ENCODE measurements at places on chromosomes 3 and 15. TPM values are rescaled to one million over a fixed set of nuclear protein-coding genes. Genes with fewer than 3 reads are reported as not detected.

GRCh38 chr3:111676211-111677006, 81.3 kb upstream of the ZBED2 start:
- DNase-seq, result no peak

- no peak for DNase-seq
These were observed 19.7 kb downstream of the SLC12A1 start for GRCh38 chr15:48225771-48226170.

DNA sequence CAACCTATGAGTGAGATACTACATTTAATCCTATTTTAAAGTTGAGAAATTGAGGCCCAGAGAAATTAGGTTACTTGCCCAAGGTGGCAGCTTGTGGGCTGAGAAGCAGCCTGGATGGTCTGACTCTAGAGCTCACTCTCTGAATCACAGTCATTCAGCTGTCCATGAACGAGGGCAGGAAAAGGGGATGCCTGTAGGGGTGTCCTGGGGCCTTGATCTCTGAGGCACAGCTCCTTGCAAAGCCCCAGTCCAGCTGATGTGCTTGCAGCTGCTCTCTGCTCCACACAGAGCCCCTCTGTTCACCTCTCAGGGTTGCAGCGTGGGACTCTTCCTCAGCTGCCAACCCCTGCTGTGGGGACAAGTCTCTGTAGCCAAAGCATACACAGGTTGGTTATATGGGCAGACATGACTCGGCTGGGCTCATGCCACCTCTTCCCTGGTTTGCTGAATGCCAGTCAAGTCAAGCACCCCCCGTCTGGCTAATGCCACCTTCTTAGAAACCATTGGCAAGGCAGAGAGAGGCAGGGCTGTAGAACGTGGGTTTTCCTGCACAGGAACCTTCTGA, 56.8 kb downstream of the GASK1A start:
- DNase-seq, result no peak

DNA sequence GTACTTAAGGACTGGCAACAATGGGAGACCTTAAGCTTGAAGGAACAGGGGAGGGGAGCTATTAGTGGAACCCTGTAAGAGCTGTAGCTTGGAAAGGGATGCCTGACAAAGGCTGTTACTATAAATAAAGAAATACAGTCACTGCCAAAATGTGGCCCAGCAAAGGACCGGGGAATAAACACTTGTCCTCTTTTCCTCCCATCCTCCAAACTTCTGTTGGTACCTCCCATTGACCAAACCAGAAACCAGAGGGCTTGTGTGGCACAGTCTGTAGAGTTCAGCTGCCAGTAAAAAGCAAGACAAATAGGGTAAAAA, 25.1 kb upstream of the TCF12 start:
- DNase-seq, result no peak

GRCh38 chr15:31098953-31099740, 2.4 kb downstream of the TRPM1 start:
- no peak for DNase-seq

GRCh38 chr3:17181413-17181907, 296.7 kb downstream of the PLCL2 start:
- DNase-seq, result no peak

GRCh38 chr3:123028233-123028828, 768 bp upstream of the SEMA5B start:
- peak; percentile 57 for DNase-seq

DNA sequence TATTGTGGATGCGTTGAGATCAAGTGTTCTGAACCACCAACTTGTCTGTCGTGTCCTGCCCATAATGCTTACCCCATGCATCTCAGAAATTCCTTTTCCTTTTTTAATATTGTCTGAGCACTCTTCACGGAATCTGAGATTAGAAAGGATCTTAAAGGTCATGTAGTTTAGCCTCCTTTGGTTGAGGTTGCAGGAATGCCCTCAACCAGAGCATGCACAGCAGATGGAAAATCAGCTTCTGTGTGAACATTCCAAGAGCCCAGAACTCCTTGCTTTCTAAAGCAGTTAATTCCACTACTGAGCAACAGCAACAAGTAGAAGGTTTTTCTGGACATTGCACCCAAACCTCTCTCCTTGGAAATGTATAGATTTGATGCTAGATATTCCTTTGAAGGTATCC, 153.7 kb downstream of the TPRG1 start:
- no peak for DNase-seq

DNA sequence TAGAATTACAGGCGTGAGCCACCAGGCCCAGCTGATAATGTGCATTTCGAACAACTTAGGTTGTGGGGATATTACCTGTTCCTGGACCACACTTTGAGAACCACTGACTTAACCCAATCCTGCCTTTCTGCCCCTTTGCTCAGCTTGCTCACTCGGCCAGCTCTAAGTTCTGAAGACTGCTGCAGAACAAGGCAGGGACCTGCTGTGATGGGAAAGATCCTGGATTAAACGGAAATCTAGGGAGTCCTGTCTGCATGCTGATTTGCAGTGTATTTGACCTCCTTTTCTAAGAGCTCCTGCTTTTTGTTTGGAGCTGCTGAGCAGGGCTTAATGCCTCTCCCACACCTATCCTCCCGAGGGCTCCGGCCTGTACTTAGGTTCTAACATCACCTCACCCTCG, 2.9 kb downstream of the LTK start:
- DNase-seq, result no peak

- no peak for DNase-seq
These were observed 122.4 kb downstream of the CBLB start for GRCh38 chr3:105746231-105746996.

DNA sequence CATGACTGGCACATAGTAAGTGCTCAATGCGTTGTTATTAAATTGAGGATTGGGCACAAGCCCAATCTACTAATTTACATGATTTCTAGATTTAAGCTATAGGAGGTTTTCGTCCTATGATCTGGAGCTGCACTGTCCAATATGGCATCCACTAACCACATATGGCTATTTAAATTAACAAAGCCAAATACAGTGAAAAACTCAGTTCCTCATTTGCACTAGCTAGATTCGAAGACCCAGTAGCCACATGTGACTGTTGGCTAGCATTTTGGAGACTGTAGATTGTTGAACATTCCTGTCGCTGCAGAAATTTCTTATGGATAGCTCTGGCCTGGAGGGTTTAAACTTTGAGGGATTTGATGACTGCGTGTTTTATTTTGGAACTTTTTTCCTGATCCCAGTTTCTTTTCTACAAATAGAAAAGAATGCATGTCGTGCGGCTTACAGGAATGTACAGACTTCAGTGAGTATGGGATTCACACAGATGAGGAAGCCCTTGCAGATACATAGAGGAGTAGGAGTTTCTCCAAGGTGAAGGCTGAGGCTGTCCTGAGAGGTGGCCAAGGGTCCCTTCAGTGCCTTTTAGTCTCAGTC, 82.8 kb downstream of the SLCO3A1 start:
- DNase-seq, result no peak

DNA sequence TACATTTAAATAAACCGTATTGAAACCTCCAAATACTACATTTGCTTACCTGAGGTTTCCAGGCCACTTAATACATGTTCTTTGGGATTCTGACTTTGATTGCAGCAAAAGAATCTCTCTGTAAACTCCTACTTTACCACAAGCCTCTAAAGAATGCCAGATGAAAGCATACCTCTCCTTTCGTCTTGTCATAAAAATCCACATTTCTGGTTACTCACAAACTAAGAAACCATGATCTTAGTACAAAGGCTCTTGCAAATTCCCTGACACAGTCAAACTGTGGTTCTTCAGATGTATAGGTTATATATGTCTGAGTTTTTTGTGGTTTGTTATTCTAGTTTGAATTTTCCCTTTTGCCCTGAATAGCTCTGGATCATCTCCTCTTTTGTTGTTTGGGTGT, 188.4 kb downstream of the RAP2B start:
- DNase-seq, result no peak

EHD4 gene
- total RNA-seq, result 12.8 TPM

PRR20G gene
- total RNA-seq, result not detected

SUSD5 gene
- total RNA-seq, result 11.8 TPM

Measured in uterus (tissue), 4 donors.